Right lung (tissue), 10 donors: ENCODE measurements at places on chromosomes 1 and 21. TPM values are rescaled to one million over a fixed set of nuclear protein-coding genes. Genes with fewer than 3 reads are reported as not detected.

- no peak for DNase-seq
Measured at GRCh38 chr1:61461406-61462384, 263.2 kb downstream of the TM2D1 start.

- DNase-seq = no peak
Measured at GRCh38 chr1:4150262-4150661, 250.2 kb upstream of the C1orf174 start.

GRCh38 chr1:8070381-8070811 is 44.3 kb upstream of the ERRFI1 start:
- DNase-seq = peak; percentile 69

- no peak for DNase-seq
Measured at GRCh38 chr1:211332830-211333229, 6.2 kb downstream of the TRAF5 start.

DNA sequence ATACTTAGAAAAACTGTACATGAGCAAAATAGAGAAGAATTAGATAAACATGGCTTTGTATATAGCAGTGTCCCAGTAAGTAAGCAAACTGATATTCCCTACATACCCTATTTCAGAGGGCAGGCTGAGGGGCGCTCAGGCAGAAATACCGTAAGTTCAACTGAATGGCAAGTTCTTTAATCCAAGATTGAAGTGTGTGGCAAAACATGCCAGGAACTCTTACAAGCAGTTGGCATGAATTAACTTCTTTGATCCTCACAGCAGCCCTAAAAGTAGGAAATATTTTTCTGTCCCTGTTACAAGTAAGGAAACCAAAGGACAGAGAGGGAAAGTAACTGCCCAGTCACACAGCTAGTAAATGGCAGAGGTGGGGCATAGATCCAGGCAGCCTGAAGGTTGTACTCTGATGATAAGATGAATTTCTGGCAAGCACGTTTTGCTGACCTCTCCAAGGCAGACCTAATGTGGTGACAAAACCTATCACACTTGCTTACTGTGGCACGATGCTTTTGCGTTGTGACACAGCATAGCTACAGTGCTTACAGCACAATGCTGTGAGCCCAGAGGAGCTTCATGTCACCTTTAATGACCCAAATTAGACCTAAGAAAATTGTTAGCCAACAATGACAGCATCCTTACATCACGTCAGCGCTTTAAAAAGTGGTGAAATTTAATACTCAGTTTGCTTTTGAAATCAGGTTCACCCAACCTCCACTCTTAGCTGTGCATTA is 35.0 kb upstream of the THEM4 start:
- DNase-seq = peak; percentile 33

GRCh38 chr21:42576639-42577038 is 63.0 kb downstream of the SLC37A1 start:
- DNase-seq = no peak

- DNase-seq = no peak
Measured at GRCh38 chr1:115839029-115839678, 1.8 kb downstream of the NHLH2 start.

- DNase-seq = peak; percentile 56
Measured at GRCh38 chr1:82931006-82931405, 1067.9 kb downstream of the TTLL7 start.

DNA sequence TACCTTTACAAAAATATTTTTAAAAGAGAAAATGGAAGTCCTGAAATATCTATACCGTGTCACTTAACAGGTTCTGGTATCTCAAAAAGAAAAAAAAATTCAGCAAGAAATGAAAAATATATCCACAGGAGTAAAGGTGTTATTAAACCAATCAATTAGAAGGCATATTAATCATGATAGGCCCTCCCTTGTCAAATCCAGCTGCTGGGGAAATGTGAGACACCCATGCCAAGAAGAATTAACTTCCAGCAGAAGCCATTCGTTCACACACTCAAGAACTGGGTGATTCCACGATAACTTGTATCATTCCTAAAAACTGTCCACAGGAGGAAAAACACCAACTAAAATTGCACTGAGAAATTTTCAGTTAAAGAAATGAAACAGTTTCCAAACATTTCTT is 57.6 kb downstream of the APP start:
- DNase-seq = no peak

- DNase-seq = no peak
Measured at GRCh38 chr1:232114985-232115384, 488.4 kb downstream of the DISC1 start.

DNA sequence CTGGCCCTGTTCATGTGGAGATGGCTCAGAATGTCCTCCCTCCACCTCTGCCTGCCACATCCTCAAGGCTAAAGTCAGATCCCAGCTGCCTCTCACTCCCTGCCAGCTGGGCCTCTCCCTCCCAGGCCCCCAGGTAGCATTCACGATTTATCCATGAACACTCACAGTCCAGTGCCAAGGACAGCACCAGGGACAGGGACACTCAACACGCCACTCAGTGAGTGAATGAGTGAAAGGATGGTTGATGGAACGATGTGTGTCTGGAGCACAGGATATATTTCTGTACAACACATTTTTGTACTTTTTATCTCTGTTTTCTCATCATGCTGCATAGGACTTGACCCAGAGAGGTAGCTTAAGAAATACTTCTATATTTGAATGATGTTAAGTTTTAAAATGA is 10.1 kb downstream of the CYP4A11 start:
- no peak for DNase-seq

GRCh38 chr1:56034222-56034621 is 545.1 kb downstream of the PLPP3 start:
- no peak for DNase-seq

GRCh38 chr1:245591346-245592188 is 436.8 kb downstream of the KIF26B start:
- DNase-seq = no peak

DNA sequence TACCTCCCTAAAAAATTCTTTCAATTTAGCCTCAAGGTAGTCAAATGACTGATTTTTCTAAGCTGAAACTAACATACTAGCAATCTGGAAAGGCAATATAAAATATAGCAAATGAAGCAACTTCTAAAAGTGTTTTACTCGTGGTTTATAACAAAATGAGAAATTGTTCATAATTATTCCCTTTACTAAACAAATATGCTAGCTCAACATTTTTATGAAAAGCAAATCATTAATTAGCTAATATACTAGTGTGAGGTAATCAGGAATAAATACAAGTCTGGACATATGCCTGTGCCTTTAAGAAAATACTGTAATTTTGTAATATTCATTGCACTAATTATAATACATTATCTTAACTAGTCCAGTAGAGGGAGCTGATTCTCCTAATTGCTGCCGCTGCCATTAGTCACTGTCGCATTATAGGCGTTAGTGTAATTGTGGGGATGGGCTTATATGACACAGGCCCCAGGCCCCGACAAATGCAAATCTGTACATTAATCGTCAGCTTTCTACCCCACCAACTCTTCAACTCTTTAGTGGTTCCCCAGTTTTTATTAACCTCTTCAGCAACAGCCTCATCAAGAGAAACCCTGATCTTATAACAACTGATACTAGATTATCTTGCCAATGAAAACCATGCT is 160.9 kb downstream of the GABPA start:
- DNase-seq = no peak

VAV3 gene
- 6.8 TPM for polyA plus RNA-seq

FCGR2B gene
- 0.44 TPM for polyA plus RNA-seq
